ENCODE measurements at places on chromosomes 2 and 18. TPM values are rescaled to one million over a fixed set of nuclear protein-coding genes. Genes with fewer than 3 reads are reported as not detected.

DNA sequence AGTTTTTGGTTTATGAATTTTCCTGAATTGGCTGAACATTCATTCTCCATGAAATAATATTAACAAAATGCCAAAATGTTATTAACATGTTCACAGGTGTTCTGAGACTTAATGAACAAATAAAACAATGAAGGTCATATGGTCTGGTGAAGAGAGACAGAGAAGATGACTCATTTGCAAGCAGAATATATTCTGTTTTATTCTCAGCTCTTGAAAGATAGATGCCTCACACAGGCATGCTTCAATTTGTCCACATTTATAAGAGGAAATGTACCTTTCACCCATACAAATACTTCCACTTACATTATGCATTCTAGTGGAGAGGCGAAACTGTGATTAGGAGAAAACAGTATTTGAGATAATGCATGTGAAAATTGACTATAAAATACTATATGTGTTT, 75.4 kb upstream of the PGAP1 start:
- DNase-seq = no peak

GRCh38 chr2:25982968-25983280, 627 bp upstream of the KIF3C start:
- no peak for DNase-seq

GRCh38 chr2:55080204-55080738, 30.0 kb upstream of the RTN4 start:
- DNase-seq = no peak

GRCh38 chr2:235037604-235038166, 85.9 kb downstream of the SH3BP4 start:
- no peak for DNase-seq

The CAPN13 gene
- not detected for total RNA-seq

GRCh38 chr2:139411236-139411635, 631.0 kb upstream of the NXPH2 start:
- no peak for DNase-seq

- DNase-seq = no peak
Observed at GRCh38 chr18:1668279-1668678, 763.6 kb downstream of the ADCYAP1 start.

GRCh38 chr2:73295751-73296400, 2.5 kb upstream of the EGR4 start:
- DNase-seq = no peak

DNA sequence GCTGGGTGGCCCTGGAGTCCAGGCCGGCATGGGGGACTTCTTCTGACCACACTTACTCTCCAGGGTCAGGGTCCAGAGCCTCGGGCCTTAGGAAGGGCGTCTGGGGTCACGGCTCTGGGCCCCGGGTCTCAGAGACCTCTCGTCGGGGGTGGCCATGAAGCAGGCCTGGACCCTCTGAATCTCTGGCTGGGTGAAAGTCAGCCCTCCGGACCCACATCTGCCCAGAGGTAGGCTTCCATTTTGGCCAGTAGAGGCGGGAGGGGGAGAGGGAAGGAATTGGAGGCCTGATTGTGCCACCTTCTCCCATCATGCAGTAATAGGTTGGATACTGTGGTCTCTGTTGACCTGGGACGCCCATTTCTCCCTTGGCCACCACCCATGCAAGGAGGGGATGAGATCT, 125.3 kb upstream of the GPC1 start:
- no peak for DNase-seq

GRCh38 chr2:170362871-170363631, 185.1 kb downstream of the MYO3B start:
- DNase-seq = no peak

The RHBDD1 gene
- total RNA-seq = 29.8 TPM

GRCh38 chr2:220687231-220687843, 884.8 kb downstream of the EPHA4 start:
- peak; percentile 65 for DNase-seq

DNA sequence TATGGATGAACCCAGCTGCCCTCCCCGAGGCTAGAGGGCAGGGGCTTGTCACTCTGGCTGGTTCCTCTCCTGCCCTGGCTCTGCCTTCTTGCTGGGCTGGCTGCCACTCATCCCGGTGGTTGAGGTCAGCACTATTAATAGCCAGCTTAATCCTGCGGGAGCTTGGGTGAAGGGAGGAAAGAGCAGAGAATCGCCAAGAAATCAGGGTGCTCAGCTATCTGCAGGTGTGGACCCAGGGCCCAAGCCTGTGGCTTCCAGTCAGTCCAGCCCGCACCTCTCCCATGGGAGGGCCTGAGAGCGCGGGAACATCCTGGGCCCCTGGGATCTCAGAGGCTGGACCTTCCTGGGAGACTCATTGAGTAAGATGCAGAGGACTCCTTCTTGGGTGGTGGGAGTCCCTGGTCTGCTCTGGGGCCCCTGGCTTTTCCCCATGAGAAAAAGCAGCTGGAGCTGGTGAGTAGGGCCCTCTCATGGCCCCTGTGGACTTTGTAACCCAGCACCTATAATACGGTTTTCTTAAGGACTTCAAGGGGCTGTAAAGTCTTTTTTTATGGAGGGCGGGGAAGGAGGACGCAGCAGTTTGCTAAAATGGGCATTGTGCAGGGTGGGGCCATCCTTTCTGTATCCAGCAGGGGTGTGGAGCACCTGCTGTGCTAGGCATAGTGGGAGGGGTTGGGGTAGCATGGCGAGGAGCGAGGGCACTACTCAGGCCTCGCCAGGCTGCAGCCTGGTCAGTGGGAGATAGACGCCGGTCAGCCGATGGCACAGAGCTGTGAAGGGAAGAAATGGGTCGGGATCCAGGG, 27.4 kb upstream of the CNNM3 start:
- DNase-seq = peak; percentile 84

DNA sequence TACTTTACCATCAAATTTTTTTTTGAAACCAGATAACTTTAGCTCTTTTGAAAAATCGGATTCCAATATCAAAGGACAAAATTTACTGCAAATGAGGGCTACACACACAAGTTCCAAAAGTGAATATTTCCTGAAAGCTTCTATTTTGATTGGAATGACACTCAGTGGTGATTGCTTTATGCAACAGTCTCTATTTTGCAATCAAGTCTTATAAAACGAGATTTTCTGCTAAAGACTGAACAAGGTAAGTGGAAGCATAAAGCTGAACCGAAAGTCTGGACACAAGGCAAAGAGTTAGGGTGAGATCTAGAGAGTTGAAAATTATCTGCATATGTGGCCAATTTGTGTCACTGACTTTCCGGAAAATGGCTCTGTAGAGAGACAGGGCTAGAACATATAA, 145.0 kb upstream of the OSR1 start:
- no peak for DNase-seq

DNA sequence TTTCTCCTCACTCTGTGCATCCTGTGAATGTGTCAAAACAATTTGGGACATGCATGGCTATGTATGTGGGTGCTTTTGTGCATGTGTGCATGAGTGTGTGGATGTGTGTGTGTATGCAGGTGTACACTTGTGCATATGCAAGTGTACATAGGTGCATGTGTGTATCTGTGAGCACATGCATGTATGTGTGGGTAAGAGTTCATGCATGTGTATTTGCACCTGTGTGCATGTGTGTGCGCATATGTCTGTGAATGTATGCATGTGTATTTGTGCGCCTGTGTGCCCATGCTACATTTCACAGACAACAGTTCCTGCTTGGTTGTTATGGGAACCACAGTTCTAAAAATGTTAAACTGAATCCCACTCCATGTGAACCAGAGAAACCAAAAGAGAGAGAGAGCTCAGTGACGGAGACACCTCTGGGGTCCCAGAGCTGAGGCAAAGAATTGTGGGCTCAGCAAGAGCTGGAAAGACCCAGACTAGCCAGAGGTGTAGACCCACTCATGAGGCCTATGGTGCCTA, 1.9 kb upstream of the FBXO41 start:
- DNase-seq = no peak

The RUFY4 gene
- total RNA-seq = not detected

- DNase-seq = no peak
Observed at GRCh38 chr2:199148076-199148845, 309.5 kb downstream of the SATB2 start.

DNA sequence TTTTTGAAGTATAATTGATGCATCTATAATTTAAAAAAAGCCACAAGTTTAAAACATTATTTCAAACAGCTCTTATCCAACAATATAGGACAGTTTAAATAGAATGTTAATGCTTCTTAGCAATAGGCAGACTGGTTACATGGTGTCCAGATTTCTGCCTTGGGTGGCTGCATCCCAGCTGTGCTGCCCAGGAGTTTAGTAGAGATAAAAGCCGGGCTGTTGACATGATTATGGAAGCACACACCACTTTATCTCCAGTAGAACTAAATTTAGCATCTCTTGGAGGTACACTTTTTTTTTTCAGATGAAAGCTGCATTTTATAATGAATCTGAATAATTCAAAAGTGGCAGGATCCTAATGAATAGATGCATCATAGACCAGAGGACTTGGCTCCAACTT, 309.7 kb downstream of the PLCL1 start:
- peak; percentile 44 for DNase-seq

- DNase-seq = no peak
Observed at GRCh38 chr2:62287282-62287681, 91.4 kb downstream of the B3GNT2 start.

DNA sequence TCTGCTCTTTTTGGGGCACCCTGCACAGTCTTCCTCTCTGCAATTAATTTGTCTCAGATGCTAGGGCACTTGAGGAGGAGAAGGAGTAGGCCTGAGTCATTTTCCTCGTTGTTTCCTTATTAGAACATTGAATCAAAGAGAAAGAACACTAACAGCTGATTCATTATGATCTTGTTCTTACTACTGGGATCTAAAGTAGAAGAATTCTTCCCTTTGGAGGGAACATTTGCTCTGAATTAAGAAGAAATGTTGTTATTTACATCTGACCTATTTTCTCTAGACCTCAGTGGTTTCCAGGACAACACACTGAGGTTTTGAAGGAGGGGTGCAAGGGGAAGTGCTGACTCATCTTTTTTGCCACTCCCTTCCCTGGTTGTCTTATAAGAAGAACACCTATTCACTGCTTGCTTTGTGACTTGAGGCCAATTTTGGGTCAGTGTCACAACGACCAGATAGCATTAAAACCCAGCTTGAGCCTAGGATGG, 24.3 kb upstream of the STAT1 start:
- no peak for DNase-seq

The TMEM17 gene
- 1.4 TPM for total RNA-seq

- DNase-seq = no peak
Observed at GRCh38 chr2:73004889-73005596, 66.5 kb downstream of the SFXN5 start.

GRCh38 chr2:199335502-199335901, 122.2 kb downstream of the SATB2 start:
- DNase-seq = no peak

- DNase-seq = no peak
Observed at GRCh38 chr2:8993196-8993901, 10.1 kb downstream of the MBOAT2 start.

- DNase-seq = peak; percentile 73
Observed at GRCh38 chr18:25230658-25231326, 121.2 kb downstream of the ZNF521 start.

GRCh38 chr2:210475706-210476105, 853 bp downstream of the LANCL1 start:
- no peak for DNase-seq

- DNase-seq = no peak
Observed at GRCh38 chr2:56121995-56122394, 61.8 kb upstream of the CCDC85A start.

DNA sequence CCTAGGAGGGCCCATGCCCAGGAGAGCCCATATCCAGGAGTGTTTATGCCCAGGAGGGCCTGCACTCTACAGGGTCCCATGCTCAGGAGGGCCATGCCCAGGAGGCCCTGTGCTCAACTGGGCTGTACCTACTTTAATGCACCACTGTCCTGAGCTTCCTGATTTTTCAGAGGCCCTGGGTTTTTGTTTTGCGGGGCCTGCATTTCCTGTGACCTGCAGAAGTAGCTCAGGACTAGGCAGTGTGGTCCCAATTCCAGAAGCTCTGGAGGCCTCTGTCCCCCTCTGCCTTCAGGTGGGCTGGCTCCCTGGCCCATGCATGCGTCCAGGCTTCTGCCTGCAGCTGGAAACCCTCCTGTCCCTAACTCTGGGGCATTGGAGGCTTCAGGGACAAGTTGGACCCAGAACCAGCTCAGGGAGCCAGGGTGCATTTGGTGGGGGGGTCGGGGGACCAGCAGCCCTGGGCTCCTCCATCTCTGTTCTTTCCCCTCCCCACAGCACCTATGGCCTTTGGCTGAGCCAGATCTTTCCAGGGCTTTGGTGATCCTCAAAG, 10.8 kb downstream of the GPR35 start:
- no peak for DNase-seq

The KIF5C gene
- total RNA-seq = 0.52 TPM

- DNase-seq = no peak
Observed at GRCh38 chr18:28256166-28256565, 79.2 kb upstream of the CDH2 start.

DNA sequence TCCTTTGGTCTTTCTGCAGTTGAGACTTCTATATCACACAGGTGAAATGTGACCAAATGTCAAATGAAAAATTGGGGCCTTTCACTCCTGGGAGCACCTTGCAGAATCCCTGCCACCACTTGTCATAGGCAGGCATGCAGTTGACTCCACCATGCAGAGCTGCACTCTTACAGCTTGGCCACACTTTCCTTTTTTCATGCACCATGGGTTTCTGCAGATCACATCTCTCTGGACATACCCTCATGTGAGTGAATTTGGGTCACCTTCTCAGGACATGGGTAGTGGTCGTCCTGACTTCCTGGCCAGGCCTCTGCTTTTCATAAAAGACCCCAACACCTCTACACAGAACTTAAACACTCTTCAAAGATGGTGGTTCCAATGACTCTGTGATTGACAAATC, 155.1 kb upstream of the RAB12 start:
- no peak for DNase-seq

DNA sequence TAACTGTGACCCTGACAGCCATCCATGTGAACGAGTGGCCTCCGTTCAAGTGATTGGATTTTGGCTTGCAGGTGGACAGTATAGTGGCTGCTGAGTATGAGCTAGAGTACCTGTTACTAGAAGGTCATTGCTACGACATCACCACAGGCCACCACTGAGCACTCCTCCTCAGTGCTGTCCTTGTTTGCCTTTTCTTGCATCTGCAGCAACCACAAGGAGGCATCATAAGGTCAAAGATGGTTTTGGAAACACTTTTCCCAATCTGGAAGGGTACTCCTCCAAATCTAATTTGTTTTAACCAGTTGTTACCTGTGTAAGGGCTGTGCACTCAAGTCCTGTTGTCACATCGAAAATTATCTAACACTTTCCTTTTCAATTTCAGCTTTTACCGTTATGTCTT, 81.2 kb downstream of the UGGT1 start:
- no peak for DNase-seq

GRCh38 chr2:157463002-157463401, 19.1 kb upstream of the CYTIP start:
- no peak for DNase-seq

The TBR1 gene
- not detected for total RNA-seq

The HSBP1L1 gene
- total RNA-seq = 14.5 TPM

DNA sequence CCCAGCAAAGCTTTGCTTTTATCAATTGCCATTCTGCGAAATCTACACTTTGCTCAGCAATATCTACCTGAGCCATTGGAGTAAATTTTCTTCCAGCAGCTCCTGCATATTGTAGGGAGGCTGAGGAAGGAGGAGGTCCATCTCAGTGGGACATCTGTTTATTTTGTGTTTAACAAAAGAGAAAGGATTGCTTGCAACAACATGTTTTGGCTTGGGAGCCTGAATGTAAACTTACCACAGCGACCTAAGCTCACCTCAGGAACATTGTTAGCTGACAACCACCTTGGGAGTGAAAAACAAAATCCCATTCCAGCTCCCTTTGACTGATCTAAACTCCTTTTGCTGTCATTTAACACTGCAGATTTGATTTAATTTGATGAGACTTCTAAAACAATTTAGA, 356.1 kb downstream of the SS18 start:
- DNase-seq = no peak

GRCh38 chr18:45109706-45110105, 429.0 kb downstream of the SETBP1 start:
- DNase-seq = no peak

The ZNF396 gene
- total RNA-seq = 0.62 TPM
